ENCODE measurements at places on chromosomes 1 and 21.

DNA sequence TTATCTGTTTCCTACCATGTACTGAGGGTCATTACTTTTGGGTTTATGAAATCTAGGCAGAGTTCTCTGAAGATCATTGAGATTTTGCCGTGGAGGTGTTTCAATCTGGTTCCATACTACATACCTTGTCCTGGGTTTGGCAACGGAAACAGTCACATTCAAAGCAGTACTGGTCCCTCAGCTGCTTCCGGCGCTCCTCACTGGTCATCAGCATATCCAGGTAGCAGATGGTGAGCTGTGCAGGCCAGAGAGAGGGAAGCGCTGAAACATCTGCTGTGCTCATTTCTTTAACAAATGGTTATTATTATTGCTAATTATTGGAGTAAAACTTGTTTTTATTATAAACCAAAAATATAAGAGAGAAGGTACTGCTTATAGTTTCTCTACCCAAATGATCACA lies 591.7 kb downstream of the SMYD3 start:
- DNase-seq = no peak

DNA sequence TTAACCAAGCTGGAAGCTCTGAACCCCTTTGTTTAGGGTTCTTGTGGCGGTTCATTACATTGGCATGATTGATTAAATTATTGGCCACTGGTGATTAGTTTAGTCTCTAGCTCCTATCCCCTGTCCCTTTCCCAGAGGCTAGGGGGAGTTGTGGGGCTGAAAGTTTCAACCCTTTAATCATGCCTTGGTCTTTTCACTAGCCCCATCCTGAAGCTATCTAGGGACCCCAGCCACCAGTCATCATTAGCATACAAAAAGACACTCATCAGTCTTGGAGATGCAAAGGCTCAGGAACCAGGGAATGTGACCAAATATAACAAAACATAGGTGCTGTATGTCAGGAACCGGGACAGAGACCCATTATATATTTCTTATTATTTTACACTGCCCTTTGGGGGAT lies 34.7 kb upstream of the SNX27 start:
- no peak for DNase-seq

- DNase-seq = no peak
Observed at GRCh38 chr1:81424816-81425215, 375.9 kb upstream of the ADGRL2 start.

DNA sequence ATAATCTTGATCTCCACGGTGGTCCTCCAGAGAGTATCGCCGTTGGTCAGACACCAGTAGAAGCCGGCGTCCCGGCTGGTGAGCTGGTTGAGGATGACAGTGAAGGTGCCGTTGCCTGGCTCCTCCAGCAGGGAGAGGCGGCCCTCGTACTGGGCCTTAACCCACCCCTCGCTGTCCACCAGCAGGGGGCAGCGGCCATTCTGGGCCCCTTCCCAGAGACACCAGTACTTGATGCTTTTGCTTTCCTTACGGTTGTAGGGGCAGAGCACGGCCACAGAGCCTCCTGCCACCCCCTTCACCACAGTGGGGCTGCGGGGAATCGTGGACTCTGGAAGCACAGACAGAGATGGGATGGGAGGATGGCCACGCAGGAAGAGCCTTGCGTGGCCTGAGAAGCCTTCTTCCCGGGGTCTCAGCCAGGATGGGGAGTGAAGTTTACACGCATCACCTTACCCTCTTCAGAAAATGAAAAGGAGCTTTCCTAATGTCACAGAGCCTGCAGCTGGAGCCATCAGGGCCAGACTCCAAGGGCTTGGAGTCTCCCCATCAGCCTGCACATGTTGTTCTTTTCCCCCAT lies 10.7 kb downstream of the PIGR start:
- peak; percentile 7 for DNase-seq

DNA sequence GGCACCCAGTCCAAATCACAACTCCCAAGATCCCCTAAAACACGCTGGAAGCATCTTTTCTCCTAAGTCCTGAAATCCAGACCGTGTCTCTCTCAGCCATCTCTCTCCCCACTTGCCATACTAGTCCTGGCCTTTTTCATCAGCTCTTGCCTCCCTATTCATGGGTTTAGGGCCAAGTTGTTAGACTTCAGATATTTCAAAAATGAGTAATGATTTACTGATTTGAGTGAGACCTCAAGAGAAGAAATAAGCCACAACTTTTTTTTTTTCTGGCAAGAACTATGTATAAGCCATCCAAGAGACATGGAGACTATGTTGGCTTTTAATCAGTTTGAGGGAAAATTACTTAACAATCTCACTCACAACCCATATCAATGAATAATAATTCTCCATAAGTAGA lies 62.5 kb downstream of the TBX15 start:
- DNase-seq = no peak

DNA sequence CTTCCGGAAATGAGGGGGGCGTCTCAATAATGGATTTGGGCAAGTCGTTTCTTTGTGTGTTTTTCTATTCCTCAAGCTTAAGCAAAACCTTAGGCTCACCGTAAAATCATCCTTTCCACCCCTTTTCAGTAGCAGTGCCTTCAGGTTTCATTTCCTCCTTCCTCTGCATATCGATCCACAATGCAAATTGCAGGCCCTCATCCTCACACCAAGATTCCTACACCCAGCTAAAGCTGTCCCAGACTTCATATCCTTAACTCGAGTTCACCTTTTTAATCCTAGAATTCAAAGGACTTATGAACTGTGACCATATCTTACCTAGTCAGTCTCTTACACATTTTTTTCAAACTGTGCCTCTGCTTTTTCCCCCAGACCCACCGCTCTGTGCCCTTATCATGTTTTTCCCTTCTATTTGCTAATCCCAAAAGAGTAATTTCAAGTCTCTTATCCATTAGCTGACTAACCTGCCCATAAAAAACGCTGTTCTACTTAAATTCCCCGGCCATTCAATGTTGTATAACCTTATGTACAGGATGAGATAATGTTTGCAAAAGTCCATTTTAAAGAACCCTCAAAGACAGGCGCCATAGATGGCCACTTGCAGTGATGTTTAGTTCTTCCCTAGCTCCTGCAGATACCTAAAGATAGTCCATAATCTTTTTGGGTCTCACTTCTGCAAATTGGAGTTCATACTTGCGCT lies 1.5 kb downstream of the AKIRIN1 start:
- no peak for DNase-seq

- no peak for DNase-seq
Observed at GRCh38 chr1:227583354-227583753, 20.0 kb downstream of the ZNF678 start.

GRCh38 chr1:156608036-156608674 lies 6.9 kb upstream of the GPATCH4 start:
- peak; percentile 87 for DNase-seq

DNA sequence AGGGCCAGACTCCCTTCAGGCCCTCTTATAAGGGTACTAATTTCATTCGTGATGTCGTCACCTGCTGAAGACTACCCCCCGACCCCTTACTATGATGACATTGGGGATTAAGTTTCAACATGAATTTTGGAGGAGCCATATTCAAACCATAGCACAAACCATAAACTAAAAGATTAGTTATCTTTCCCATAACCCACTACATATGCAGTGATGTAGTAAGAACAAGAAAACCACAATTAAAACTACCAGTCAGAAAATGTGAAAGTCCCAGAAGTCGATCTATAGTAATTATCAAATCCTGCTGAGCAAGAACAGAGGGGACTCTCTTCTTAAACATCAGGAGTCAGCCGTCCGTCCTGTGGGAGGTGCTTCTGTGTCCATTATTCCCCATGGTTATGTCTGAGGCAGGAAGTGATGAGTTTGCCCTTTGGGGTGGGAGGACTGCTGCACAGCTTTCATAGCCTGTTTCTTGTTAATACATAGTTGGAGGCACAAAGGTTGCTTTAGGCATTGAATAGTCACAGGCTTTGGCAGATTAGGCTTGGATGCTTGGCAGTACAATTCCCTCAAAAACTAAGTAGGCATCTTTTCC lies 35.9 kb upstream of the PTGFRN start:
- no peak for DNase-seq

Measured in SK-N-DZ (cell line).